Right lobe of liver (tissue), 6 donors: ENCODE measurements at places on chromosomes 7 and 10. TPM values are rescaled to one million over a fixed set of nuclear protein-coding genes. Genes with fewer than 3 reads are reported as not detected.
A peak's percentile ranks its signal among the peaks of the same experiment; 100 is the strongest.

The CLCN1 gene
- total RNA-seq = not detected

The HTR7 gene
- total RNA-seq = 0.16 TPM

DNA sequence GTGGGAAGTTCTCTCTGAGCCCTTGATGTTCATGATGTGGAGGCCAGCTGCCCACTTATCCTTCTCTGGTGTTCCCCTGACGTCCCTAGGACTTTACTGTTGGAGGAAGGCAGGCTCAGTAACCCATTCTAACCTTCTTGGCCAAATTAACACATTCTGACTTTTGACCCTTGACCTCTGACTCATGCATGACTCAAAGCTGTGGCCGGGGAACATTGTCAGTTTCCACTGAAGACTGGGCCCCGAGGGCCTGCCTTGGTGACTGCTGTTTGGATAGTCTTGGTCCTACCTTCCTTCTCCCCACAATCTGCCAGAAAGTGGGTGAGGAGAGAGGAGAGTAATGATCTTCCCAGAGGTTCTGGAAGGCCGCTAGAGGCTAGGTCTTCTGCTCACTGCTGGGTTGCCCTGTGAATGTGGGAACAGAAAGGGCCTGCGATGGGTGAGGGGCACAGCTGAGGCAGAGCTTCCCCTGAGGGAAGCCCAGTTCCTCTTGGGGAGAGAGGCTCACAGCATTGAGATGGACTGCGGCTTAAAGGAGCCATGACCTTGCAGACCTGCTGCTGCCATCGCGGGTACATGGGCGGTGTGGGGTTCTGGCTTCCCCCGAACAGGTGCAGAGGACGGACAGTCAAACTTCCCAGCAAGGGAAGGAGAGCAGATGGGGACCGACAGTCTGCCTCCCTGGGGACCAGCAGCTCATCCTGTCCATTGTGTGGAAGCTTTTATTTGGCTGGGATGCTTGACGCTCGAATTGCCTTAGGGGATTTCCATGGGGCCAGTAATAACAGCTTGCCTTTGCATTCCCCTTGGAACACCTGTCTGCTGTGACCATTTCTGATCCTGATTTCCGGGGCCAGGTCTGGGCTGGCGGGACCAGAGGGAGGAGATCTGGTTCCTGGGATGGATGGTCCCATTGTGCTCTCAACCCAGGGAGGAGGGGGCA lies 43.8 kb downstream of the ADAMTS14 start:
- H3K4me1 ChIP-seq = no peaks in the 10 kb centered on the region
- no peak overlapping the region for H3K4me3 ChIP-seq
- DNase-seq = no peak
- H3K27ac ChIP-seq = no peak overlapping the region
- no peaks in the 10 kb centered on the region for H3K36me3 ChIP-seq

GRCh38 chr7:55475855-55476803 lies 96.2 kb downstream of the VOPP1 start:
- H3K36me3 ChIP-seq = no peaks in the 10 kb centered on the region
- no peak overlapping the region for H3K27ac ChIP-seq
- H3K27me3 ChIP-seq = no peaks in the 10 kb centered on the region

DNA sequence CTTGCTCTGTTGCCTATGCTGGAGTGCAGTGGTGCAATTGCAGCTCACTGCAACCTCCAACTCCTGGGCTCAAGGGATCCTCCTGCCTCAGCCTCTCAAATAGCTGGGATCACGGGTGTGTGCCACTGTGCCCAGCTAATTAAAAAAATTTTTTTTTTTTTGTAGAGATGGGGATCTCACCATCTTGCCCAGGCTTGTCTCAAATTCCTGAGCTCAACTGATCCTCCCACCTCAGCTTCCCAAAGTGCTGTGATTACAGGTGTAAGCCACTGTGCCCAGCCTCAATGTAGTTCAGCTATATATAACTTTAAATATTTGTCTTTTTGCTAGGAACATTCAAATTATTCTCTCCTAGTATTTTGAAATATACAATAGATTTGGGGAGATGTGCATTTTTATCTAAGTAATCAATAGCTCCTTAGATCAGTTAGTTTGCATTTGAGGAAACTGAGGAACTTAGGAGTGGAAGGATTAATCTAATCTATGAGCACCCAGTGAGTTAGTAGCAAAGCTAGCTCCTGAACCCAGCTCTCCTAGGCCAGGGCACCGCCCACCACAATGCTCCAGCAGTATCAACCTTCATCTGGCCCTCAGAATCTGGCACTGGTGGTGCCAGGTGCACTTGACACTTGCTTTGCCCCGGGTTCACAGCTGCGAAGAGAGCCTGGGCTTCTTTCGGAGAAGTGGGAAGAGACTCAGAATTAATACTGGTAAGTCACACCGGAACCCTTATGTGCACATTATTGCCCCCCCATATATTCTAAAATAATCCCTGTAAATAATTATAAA lies 5.9 kb upstream of the LRMDA start:
- no peaks in the 10 kb centered on the region for H3K36me3 ChIP-seq
- DNase-seq = no peak
- no peaks in the 10 kb centered on the region for H3K4me1 ChIP-seq
- no peak overlapping the region for H3K27ac ChIP-seq
- H3K4me3 ChIP-seq = no peak overlapping the region

GRCh38 chr7:28903730-28904577 lies 54.2 kb downstream of the TRIL start:
- H3K27ac ChIP-seq = peak overlapping the region; percentile 75
- H3K36me3 ChIP-seq = no peaks in the 10 kb centered on the region
- no peaks in the 10 kb centered on the region for H3K27me3 ChIP-seq
- H3K4me3 ChIP-seq = peak overlapping the region; percentile 40
- no peaks in the 10 kb centered on the region for H3K4me1 ChIP-seq

DNA sequence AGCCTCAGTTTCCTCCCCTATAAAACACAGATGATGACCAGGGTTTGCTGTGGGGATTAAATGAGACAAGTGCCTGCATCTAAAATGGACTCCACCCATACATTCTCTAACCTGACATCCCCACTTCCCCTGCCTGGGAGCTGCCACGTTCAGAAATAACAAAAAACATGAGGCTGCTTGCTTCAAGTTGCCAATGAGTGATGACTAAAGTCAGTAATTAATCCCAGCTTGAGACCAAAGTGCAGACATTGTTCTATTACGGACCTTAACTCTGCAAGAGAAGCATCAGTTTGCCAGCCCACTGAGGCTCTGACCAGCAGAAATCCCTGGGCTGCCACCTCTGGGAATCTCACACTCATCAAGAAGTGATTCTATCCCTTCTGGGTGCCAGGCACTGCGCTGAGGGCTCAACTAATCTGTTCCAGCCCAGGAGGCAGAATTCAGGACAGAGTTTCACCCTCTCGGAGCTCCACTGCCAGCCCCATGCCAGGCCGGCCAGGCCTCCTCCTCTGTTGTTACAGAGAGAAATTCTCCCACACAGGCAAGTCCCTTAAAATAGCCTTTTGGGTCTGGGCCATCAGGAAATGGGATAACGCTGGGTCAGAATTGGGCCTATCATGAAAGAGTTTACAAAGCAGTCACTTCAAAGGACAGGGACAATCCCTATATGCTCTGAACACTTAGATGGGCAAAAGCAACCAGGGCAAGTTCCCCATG lies 11.4 kb downstream of the SH3PXD2A start:
- H3K36me3 ChIP-seq = no peaks in the 10 kb centered on the region
- no peak overlapping the region for H3K27ac ChIP-seq
- DNase-seq = no peak
- H3K27me3 ChIP-seq = no peaks in the 10 kb centered on the region
